Umbilical cord (tissue), 2 donors: ENCODE measurements at places on chromosomes 6 and 20. TPM values are rescaled to one million over a fixed set of nuclear protein-coding genes. Genes with fewer than 3 reads are reported as not detected.

DNA sequence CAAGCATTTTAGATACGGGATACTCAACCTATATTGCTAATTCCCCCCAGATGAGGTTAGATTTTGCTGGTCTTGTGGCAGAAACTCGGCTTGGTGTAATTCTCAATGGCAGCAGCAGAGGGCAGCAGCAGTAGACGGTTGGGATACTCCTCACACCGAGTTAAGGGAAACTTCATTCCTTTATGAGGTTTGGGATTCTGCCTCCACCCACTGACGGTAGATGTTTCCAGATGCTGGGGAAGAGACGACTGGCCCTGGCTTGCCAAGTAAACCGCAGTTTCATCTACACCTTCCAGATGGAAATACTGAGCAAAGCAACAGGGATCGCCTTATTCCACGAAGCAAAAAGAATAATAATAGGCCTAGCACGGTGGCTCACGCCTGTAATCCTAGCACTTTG is 8.2 kb upstream of the TBC1D7 start:
- peak; percentile 84 for DNase-seq

GRCh38 chr6:51936531-51937290 is 150.7 kb downstream of the PKHD1 start:
- DNase-seq = no peak

GRCh38 chr6:169175360-169175887 is 78.2 kb downstream of the THBS2 start:
- no peak for DNase-seq

DNA sequence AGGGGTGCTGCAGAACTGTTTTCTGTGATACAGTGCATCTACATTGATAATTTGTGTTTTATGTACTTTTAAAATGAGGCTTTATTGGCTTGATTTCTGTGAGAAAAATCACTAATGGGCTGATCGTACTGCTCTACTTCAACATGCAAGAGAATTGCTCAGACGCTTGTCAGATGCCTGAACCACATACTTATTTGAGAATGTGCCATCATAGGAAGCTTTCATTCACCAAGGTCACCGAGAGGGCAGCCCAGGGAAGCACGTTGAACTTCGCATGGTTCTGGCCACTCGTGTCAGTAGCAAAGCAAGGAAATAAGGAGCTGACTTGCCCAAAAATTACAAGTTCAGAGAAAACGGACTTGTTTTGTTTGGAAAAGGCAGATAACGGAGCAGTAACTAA is 168.5 kb upstream of the AKAP12 start:
- peak; percentile 76 for DNase-seq

GRCh38 chr20:38316341-38316740 is 12.4 kb downstream of the BPI start:
- DNase-seq = no peak

GRCh38 chr6:16129623-16130401 is 926 bp downstream of the MYLIP start:
- DNase-seq = peak; percentile 53

Gene GSTA5
- not detected for total RNA-seq

Gene JPH2
- 129 TPM for total RNA-seq

DNA sequence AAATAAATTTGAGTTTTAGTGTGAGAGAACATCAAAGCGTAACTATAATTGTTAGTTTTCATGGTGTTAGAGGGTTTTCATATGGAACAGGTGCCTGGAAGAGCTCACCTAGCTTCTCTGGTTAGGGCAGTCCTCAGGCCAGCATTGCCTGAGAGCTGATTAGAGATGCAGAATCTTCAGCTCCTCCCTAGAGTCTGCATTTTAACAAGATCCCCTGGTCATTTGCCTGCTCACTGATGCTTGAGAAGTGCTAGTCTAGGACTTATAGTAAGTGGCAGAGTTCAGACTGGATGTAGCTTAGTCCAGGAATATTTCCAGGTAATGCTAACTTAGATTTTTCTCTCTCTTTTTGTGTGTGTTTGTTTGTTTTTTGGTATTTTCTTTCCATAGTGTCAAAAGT is 21.7 kb upstream of the SMIM26 start:
- no peak for DNase-seq

GRCh38 chr6:112997421-112998085 is 650.4 kb downstream of the RFPL4B start:
- peak; percentile 29 for DNase-seq

DNA sequence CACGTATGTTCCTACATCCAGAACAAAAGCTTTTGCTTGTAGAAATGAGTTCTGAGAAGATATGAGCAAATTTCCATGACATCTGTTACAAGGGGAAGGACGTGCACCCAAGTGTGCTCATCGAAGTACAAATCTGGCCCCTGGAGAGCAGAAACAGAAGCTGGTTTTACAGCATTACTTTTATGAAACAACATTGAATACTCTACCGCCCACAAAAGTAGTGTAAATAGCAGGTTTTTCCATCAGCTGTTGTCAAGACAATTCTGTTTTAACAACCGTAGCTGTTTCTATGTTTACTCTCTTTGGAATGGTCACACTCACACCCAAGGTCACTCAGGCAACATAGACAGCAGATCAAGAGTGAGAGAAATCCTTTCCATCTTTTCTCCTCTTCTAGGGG is 114.2 kb upstream of the SSTR4 start:
- peak; percentile 11 for DNase-seq

DNA sequence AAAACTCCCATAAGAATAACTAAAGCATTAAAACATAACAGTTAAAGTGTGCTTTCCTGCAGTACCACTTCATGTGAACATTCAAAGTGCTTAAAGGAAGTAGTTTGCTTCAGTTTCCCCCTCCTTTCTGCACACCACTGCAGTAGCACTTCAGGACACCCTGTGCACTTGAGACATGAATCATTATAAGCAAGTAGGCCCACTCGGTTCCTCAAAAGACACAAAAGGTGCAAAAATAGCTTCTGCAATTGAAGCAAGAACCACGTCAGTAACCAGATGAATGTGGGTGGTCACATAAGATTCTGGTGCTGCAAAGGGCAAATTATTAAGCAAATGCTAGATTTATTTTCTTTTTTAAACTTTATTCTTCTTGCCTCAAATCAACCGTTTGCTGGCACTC is 160.6 kb downstream of the HIVEP2 start:
- DNase-seq = peak; percentile 11

DNA sequence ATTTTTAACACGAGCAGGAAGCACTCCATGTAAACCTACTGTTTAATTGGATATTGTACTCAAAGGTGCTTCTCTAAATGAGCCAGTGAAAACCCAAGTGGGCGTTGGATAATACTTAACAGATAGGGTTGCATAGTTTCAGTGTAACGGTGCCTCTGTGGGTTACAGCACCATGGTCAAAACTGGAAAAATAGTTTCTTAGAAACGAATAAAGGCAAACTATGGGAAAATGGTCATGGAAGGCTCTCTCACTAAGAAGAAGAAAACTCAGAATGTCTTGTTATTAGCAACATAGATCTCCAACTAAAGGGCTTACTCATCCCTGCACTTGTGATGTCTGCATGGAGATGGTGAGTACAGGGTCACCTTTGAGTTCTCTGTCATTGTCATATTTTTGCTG is 59.1 kb upstream of the NEDD9 start:
- DNase-seq = no peak

- no peak for DNase-seq
Measured at GRCh38 chr6:45698046-45698445, 317.6 kb downstream of the CLIC5 start.

- peak; percentile 40 for DNase-seq
Measured at GRCh38 chr20:23362392-23363256, 642 bp downstream of the GZF1 start.

Gene PXDC1
- total RNA-seq = 92.5 TPM

Gene LY6G6F
- total RNA-seq = not detected

Gene TNXB
- 24.1 TPM for total RNA-seq

DNA sequence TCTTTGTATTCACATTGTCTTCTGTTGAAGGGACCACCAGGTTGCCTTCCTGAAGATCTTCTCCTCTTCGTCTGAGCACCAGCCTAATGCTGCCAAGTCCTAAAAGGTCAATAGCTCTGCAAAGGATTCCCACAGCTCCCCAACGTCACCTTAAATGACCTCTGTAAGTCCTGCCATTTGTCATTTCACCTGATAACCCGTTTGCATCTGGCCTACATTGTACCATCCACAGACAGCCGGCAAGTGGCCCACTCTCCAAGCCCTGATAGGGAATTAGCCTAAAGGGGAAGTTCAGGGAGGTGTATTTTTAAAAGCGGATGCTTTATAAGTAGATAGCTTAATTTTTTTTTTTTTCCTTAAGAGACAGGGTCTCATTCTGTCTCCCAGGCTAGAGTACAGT is 127.8 kb downstream of the ZMYND8 start:
- DNase-seq = no peak

DNA sequence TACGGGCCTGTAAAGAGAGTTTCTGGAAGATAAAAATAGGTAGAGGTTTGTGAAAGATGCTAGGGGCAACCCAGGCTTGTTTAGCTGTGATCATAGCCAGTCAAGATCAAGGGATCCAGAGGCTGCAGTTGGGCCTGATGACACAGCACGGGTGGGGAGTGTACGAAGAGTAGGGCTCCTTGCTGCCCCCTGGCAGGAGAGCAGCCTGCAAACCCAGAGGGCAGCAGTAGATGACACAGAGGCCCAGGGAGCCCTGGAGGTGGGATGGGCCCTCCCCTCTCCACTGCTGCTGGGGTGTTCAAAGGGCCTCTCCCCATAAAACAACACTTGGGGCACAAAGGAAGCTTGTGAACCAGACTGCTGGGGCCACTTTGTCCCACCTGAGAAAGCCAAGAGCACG is 47.2 kb downstream of the VEGFA start:
- no peak for DNase-seq

Gene VSX1
- total RNA-seq = 0.24 TPM

- no peak for DNase-seq
Measured at GRCh38 chr6:162753775-162754174, 26.0 kb downstream of the PACRG start.

- no peak for DNase-seq
Measured at GRCh38 chr6:37802810-37803209, 16.7 kb upstream of the ZFAND3 start.

- no peak for DNase-seq
Measured at GRCh38 chr20:62183426-62184142, 756 bp downstream of the MTG2 start.

Gene BTN1A1
- total RNA-seq = 0.72 TPM

DNA sequence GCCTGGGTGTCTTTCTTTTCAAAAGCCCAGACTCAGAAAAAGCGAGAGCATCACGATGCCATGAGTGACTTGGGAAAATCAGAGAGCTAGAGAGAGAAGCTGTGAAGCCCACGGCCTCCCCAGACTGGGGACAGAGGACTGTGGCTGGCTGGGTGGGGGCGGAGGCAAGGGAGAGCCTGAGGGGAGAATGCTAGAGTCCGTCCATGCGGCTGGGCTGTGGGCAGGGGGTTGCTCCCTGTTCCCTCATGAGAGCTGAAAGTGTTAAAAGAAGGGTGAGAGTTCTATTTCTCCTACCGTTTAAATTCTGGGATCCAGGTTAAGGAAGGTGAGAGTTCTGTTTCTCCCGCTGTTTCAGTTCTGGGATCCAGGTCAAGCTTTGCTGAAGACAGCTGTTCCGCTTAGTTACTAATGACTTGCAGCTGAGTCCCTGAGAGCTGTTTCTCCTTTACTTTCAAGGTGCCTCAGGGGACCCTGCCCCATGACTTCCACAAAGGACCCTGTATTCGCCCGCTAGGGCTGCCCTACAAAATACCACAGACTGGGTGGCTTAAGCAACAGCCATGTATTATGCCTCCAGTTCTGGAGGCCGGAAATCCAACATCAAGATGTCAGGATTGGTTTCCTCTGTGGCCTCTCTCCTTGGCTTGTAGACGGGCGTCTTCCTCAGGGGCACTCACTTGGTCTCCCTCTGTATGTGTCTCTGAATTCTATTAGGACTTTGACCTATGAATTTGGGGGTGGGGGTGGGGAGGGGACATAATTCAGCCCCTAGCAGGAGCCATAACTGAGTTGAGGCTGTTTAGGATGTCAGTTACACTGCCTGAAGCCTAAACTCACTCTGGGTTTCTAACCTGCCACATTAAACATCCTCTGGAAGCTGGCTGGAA is 127.0 kb downstream of the PXDC1 start:
- no peak for DNase-seq

GRCh38 chr20:56592211-56592610 is 36.9 kb upstream of the TFAP2C start:
- DNase-seq = no peak

DNA sequence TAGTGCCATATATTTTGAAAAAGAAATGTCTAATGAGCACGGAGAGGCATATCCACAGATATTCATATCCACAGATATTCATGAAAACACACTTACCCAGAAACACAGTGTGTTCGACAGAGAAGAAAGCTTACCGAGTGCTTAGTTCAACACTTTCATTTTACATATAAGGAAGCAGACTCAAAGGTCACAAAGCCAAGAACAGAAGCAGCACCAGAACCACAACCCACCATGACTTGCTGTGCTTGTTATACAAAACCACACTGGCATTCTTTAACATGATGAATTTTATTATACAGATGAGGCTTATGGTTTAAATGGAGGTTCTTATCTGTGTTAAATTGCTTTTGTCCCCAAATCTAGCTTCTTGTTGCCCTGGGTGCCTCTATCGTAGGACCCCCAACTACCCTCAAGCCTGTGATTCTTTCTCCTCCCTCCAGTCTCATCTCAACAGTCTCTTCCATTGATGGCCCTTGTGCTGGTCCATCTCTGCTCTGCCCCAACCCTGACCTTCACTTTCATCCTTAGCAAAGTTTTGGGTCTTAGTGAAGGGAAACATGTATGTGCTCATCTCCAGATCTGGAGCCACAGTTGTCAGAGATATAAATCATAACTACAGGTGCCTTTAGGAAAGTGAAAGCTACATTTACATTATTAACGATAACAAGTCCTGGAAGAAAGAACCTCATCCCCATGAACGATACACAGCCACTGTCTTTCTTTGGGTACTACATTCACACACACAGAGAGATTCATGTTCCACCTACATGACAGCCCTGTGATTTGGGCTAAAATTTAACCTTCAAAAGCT is 40.0 kb downstream of the SF3B5 start:
- no peak for DNase-seq

Gene CGAS
- total RNA-seq = 13.0 TPM

Gene VEGFA
- total RNA-seq = 210 TPM

DNA sequence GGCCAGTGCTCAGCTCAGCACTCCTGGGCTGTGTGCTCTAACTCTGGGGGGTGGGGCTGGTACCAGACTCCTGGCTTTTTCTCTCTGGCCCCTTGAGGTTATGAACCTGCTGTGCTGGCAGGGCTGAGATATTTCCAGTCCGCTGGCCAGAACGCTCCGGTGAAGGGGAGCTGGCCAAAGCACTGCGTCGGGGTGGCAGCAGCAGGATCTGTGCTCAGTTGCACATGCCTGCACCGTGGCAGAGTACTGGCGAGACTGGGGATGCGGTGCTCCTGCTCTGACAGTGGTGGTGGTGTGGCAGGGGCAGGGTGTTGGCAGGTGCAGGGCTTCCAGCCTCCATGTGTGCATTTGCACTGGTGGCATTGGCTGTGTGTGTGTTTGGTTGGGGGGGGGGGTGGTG is 374.4 kb downstream of the PHF3 start:
- no peak for DNase-seq

Gene FAM83C
- total RNA-seq = 0.72 TPM

- peak; percentile 43 for DNase-seq
Measured at GRCh38 chr6:105424175-105424783, 21.4 kb upstream of the PREP start.

GRCh38 chr20:48771542-48771941 is 56.3 kb downstream of the PREX1 start:
- DNase-seq = no peak

- peak; percentile 27 for DNase-seq
Measured at GRCh38 chr20:33211817-33212424, 5.2 kb upstream of the BPIFA3 start.

GRCh38 chr20:11529047-11529446 is 388.6 kb upstream of the BTBD3 start:
- DNase-seq = no peak

Gene PPP1R16B
- 2.6 TPM for total RNA-seq

GRCh38 chr6:13711324-13711732 is 307 bp downstream of the RANBP9 start:
- no peak for DNase-seq

GRCh38 chr6:46684771-46685170 is 2.9 kb upstream of the TDRD6 start:
- no peak for DNase-seq
